ENCODE measurements at places on chromosomes 1 and 21.

- DNase-seq = no peak
These were observed 185.6 kb upstream of the RUNX1 start for GRCh38 chr21:35234725-35235124.

- no peak for DNase-seq
These were observed 1.3 kb downstream of the AMIGO1 start for GRCh38 chr1:109508001-109508872.

DNA sequence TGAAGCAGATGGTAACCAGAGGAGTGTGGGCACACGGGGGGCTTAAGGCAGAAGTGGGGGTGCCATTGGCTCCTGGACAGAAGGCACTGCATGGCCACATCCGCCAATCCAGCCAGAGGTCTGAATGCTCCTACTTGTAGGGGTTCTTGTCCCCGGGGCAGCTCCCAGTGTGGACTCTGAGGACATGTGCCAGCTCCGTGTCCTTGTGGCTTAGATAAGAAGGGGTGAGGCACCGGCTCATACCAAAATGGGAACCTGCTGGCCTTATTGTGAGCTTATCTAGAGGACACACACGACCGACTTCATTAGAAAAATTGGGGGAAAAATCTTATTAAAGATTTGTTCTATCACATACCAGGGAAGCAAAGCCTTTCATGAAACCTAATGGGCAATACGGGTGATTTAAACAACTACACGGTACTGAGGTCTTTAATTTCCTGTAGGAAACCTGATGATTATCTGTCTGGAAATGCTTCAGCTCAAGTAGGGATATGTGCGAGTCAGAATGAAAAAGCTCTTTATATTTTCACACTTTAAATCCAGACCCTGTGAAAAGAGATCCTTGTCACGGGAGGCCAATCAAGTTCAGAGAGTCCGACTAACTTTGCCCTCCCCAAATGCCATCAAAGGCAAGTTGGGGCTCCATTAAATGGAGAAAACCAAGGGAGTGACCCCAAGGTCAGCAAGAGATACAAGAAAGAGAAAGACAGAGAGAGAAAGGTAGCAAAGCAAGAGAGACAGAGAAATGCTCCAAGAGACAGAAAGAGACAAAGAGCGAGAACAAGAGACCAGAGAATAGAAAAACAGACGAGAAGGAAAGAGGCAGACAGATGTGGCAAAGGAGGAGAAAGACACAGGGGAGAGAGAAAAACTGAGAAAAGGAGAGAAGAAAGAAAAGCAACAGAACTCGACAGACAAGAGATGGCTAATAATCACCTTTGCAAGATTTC lies 14.1 kb upstream of the KCNN3 start:
- no peak for DNase-seq

- no peak for DNase-seq
These were observed 199.1 kb upstream of the KCND3 start for GRCh38 chr1:112188611-112189010.

DNA sequence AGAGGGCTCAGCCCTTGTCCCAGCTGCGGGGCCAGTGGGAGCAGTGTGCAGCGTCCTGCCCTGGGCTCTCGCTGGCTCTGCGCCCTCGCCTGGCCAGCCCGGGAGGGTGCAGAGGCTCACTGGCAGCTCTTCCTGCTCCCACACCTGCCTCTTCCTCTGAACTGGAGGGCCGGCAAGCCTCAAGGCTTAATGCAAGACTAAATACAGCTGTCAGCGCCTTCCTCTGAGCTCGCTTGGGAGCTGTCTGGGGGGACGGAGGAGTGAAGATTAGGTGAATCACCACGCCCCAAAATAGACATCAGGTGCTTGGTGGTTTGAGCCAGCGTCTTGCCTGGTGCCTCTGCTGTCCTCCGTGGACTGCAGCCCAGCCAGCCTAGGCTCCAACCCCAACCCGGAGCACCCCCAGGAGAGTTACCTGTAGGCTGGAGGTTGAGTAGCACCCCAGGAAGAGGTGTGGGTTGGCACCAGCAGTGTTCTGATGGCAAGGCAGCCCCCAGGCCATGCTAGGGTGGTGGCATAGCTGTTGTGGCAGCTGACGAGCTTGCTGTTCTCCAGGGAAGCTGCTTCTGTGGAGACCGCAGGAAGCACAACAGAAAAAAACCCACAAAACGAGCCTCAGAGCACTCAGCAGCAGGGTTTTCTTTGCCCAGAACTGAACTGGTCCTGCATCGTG lies 36.9 kb downstream of the UMODL1 start:
- peak; percentile 95 for DNase-seq

DNA sequence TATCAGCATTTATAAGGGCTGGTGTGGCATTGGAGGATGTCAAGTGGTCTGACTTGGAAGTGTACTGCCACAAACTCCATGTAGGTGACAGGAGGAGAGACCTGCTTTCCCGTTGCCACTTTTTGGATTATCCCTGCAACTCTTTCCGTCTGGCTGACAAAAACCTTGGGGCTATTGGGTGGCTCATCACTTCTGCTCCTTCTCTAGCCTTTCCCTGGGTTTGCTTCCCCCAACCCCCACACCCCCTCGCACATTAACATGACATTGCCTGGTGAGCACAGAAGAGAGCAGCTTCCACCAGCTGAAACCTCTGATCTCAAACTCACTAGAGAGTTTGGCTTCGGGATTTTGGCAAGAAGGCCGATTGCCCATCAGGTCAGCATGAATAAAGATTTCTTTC lies 39.2 kb downstream of the PROX1 start:
- no peak for DNase-seq

DNA sequence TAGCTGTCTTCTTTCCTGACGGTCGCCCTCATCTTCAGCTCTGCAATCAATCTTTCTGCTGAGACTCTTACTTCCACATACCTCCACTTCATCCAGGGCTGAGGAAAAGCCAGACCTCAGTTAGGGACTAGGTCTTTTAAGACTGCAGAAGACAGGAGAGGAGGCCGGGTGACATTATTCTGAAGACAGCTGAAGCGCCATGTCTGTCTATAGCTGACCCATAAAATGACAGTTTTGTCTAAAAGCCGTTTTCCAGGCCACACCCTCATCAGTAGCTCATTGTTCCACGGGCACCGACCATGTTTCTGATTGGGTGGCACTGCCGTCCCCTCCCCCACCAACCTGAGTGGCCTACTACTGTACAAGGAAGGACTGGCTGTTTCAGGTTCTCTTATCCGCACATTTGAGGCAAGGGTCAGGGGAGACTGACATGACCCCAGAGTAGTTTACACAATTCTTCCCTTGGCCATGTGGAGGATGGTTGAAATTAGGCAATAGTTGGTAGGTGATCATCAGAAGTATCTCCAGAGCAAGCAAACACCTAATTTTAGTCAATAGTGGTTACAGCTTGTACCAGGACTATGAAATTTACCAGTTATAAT lies at the start of gene ADCY10:
Gene ADCY10, minus strand, starts transcription at position 240 of the 602 bp plus-strand sequence. CDS start 8,994 bp downstream, outside the sequence.
- no peak for DNase-seq

DNA sequence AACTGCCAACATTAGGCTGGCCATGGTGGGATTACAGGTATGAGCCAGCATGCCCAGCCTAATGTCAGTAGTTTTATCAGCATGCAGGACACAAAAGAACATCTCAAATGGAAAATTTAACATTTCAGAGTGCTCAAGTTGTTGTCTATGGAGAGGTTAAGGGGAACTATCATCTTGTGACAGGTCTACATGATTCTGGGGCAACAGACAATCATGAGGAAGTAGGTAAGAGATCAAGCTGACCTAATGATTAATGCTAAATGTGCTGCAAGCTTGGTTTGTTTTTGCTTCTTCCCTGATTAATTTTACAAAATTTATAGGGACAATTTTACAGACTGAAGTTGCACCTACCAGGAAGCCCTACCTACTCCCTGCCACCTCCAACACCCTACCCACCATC lies 36.6 kb downstream of the FMO4 start:
- DNase-seq = no peak

DNA sequence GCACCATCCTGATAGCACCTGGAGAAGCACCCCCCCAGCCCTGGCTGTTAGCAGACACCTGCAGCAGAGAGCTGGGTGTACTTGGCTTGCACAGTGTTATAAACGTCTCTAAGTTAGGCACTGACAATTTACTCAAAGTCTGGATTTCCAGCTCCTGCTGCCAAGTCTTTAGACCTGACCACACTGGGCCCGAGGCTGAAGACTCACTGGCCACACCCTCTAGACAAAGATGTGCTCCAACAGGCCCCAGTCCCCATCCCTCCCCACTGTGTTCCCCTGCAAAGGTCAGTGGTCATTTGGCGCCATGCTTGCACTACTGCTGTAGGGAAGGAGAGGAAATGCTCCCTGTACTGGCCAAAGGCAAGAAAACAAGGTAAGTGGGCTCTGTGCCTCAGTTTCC lies 31.1 kb downstream of the PADI6 start:
- DNase-seq = no peak

- DNase-seq = peak; percentile 81
These were observed 3.5 kb upstream of the ARID1A start for GRCh38 chr1:26692211-26692792.

All from GM13977 (cell line).